ENCODE measurements at places on chromosomes 7 and 10.
A peak's percentile ranks its signal among the peaks of the same experiment; 100 is the strongest.

DNA sequence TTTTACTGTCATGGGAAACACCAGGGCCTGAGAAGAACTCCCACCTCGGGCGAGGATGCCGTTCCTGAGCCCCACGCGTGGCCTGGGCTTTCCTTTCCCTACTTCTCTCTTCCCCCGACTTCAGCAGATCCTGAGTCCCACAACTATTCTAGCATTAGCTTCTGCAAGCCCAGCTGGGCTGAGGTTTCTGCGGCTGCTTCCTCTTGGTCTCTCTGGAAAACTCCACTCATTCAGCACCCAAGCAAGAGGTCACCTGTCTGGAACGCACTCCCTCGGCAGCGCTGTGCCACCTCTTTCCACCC lies 761 bp upstream of the DOCK1 start:
- no peak for DNase-seq

DNA sequence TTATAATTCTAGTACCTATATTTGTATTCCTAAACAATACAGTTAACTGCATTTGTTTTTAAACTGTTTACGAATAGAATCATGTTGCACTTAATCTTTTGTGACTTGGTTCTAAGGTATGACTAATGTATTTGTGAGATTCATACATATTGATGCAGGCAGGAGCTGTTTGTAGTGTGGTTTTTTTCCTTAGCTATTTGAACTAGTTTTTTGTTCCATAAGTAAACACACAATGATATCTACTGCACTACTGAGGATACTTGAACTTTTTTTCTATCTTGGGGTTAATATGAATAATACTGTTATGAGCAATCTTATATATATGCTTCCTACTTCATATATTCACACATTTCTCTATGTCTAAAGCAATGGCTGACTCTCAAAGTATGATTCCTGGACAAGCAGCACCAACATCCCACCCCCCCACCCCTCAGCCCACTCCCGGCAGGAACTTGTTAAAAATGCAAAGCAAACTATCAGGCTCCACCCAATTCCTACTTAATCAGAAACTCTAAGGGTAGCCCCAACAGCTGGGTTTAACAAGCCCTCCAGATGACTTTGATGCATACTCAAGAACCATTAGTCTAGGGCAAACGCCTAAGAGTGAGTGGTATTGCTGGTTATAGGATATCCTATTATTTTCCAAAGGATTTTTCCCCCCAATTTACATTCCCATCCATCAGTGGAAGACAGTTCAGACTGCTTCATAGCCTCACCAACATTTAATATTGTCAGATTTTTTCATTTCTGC lies 25.8 kb downstream of the BRAF start:
- no peak for DNase-seq

- no peak for DNase-seq
Measured at GRCh38 chr10:123897146-123897545, 5.5 kb upstream of the CPXM2 start.

GRCh38 chr7:47427051-47427643 lies 154.8 kb downstream of the TNS3 start:
- peak; percentile 29 for DNase-seq

DNA sequence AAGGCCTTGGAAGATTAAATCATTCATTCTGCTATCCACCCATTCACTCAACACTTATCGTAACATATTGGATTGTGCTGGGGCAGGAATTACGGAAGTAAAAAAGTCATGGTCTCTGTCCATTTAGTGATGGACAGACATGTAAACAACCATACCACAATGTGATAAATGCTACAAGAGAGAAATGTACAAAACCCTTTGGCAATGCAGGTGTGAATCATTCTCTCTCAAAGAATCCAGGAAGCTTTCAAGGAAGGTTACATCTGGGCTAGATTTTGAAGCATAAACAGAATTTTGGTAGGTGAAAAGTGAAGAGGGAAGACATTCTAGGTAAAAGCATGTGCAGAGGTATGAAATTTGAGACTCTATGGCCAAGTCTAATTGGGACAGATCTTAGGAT lies 61.7 kb upstream of the KCNIP2 start:
- DNase-seq: no peak

Data from globus pallidus (tissue), 1 donor.